A549 treated with Hydrocortisone at 1 μM for 4 hours (cell line): ENCODE measurements at places on chromosomes 5 and 9. TPM values are rescaled to one million over a fixed set of nuclear protein-coding genes. Genes with fewer than 3 reads are reported as not detected.

Gene PTGDS
- total RNA-seq, result 0.55 to 0.77 TPM (median 0.67 TPM) in 5 replicates

Gene OR13C8
- total RNA-seq, result not detected in 5 replicates

Gene SCGB3A2
- total RNA-seq, result not detected in 5 replicates

Gene HTR1A
- total RNA-seq, result not detected in 5 replicates
